T follicular helper cell (primary cell): ENCODE measurements at places on chromosomes 6 and 20.

DNA sequence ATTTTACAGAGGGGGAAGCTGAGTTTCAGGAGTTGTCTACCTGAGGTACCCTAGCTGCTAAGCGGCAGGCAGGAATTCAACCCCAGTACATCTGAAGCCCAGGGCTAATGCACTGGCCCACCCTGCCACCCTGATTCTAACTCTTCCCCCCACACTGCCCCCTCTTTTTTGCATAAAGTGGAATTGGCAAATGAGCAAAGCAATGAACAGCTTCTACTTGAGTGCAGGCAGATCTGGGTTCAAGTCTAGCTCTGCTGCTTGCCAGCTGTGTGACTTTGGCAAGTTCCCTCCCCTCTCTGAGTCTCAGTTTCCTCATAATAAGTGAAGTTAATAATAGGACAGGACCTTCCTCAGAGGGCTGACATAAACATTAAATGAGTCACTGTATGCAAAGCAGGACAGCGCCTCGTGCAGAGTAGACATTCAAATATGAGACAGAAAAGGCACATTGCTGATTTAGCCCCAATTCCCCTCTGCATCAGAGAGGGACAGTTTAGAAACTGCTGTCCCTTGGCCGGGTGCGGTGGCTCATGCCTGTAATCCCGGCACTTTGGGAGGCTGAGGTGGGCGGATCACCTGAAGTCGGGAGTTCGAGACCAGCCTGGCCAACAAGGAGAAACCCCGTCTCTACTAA lies 4.7 kb downstream of the ADA start:
- DNase-seq, result no peak

DNA sequence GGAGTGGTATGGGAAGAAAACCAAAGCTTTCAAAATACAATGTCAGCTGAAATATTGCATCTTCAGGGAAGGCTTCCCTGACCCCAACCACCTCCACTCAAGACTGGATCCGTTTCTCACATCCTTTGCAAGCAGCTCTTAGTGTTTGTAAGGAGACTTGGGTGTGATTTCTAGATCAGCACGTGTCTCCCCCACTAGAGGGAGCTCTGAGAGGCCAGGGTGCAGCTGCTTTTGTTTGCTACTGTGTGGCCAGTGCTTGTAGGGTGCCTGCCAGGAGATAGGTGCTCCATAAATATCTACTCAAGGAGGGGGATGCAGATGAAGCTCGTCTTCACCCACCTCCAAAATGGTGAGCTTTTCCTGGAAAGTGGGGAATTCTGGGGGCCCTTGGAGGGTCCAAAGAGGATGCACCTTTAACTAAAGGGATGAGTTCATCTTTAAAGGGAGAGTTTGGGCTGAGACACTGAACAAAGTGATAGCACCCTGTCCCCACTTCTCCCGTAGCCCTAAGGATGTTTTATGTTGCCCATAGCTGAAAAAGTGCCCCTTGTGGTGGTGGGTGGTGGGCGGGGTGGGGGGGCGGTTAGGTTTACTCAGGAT lies 52.6 kb upstream of the MAFB start:
- no peak for DNase-seq

GRCh38 chr20:19141998-19142397 lies 70.4 kb upstream of the SLC24A3 start:
- DNase-seq, result no peak

- no peak for DNase-seq
Observed at GRCh38 chr6:152769159-152769558, 18.6 kb downstream of the VIP start.

DNA sequence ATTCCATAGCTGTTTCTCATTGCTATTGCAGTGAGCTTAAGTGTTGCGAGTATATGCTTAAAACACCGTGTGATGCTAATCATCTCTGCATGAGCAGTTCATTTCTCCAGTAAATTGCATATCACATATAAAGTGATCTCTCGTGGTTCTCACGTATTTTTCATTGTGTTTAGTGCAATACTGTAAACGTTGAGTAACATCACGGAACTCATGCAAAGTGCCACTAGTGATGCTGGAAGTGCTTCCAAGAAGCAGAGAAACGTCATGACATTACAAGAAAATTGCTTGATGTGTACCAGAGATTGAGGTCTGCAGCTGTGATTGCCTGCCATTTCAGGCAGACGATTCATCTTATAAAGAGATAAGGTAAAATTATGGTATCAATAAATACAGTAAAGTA lies 830.4 kb downstream of the GRIK2 start:
- DNase-seq, result no peak

DNA sequence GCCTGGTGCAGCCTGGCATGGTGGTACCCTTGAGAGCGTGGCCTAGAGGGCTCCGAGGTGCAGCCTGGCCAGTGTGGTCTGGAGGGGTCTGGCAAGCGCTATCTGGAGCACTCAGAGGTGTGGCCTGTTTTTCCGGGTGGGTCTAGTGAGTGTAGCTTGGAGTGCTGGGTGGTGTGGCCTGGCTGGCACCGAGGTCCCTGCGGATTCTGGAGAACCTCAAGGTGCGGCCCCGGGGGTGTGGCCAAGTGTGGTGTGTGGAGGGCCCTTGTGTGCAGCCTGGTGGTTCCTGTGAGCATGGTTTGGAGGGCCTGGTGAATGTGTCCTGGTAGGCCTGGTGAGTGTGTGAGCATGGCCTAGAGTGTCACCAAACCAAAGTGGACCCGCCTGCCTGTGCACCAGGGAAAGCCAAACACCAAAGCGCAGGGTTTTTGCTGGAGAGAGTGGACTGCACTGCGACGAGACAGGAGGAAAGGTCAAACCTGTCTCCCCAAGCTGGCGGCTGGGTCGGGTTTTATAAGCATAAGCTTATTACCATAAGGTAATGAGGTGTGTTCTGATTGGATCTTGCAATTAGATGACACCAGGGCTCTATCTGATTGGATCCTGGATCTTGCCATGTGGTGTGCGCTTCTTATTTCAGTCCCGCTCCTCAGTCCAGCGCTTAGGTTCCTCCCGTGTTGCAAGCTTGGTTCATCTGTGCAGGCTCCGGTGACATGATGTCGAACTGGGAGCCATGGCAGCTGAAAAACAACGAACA lies 35.7 kb downstream of the IGF2R start:
- no peak for DNase-seq

- no peak for DNase-seq
Observed at GRCh38 chr20:58675146-58675584, 17.4 kb upstream of the NPEPL1 start.

DNA sequence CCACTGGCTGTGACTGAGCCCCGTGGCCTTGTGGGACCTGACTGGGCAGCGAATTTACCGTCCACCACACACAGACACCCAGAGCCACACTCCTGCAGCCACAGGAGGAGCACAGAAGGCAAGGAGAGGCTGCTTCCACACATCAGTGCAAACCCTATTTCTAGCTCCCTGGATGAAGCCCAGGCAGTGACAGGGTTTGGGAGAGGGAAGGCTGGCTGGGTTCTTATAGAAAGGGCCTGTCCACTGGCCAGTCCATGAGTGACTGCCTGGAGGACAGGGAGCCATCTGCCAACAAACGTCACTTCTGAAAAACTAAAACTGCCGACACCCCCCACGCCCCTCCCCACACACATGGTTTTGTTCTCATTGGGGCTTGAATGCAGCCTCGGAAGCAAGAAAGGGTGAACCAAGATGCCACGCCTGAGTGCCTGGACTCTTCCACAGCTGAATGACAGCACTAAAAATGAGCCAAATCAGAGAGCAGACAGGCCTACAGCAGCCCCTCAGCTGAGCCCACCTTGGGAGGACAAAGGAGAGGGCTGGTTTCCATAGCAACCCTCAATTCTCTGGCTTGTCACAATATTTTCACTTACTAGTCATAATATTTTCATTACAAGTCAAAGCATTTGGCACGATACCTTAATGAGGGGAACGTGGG lies 38.4 kb downstream of the RRBP1 start:
- DNase-seq, result no peak

DNA sequence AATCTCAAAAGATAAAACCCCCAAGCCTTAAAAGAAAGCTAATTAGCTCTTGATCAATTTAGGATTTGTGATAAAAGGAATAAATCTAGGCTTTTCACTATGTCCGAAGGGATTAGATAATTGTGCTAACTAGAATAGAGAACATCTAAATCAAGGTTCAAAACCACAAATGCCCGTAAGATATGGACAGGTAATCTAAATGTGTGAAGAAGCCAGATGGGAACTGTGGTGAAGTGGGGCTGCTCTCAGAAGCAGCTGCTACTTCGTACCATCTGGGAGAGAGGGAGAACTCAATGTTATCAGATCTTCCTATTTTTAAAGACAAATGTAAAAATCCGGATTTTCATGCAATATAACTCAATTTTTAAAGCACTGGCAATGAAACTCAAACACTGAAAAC lies 44.2 kb downstream of the NCOA6 start:
- DNase-seq, result no peak

DNA sequence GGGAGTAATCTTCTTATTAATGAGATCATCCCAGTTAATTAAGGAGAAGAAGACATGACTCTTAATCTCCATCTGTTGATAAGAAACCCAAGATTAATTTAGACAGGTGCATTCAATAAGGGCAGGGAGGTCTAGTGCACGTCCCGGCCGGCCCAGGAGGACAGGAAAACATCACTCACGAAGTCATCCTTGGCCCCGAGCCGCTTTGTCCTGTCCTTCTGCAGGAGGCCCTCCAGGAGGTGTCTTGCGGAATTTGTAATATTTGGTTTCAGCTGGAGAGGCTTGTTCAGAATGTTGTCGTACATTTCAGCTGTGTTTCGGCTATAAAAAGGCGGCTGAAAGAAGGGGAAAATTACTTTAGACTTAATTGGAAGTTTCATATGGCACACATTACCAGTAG lies 118.4 kb upstream of the SLC2A12 start:
- no peak for DNase-seq

- DNase-seq, result no peak
Observed at GRCh38 chr20:55253781-55254180, 751.5 kb downstream of the CBLN4 start.

- no peak for DNase-seq
Observed at GRCh38 chr20:50904067-50904570, 27.1 kb downstream of the ADNP start.

DNA sequence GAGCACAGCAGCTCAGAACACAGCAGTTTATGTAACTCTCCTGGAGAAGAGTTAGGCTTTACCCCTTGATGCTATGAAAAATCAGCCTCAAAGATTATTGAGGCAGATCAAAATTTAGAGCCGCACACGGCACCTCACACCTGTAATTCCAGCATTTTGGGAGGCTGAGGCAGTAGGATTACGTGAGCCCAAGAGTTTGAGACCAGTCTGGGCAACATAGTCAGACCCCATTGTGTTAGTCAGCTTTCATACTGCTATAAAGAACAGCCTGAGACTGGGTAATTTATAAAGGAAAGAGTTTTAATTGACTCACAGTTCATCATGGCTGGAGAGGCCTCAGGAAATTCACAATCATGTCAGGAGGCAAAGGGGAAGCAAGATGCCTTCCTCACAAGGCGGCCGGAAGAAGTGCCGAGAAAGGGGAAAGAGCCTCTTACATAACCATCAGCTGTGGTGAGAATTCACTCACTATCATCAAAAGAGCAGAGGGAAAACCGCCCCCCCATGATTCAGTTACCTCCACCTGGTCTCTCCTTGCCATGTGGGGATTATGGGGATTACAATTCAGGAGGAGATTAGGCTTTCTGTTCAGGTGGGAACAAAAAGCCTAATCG lies 87.7 kb downstream of the SGK1 start:
- DNase-seq, result no peak

- DNase-seq, result no peak
Observed at GRCh38 chr20:2874456-2874855, 1.2 kb downstream of the PTPRA start.

DNA sequence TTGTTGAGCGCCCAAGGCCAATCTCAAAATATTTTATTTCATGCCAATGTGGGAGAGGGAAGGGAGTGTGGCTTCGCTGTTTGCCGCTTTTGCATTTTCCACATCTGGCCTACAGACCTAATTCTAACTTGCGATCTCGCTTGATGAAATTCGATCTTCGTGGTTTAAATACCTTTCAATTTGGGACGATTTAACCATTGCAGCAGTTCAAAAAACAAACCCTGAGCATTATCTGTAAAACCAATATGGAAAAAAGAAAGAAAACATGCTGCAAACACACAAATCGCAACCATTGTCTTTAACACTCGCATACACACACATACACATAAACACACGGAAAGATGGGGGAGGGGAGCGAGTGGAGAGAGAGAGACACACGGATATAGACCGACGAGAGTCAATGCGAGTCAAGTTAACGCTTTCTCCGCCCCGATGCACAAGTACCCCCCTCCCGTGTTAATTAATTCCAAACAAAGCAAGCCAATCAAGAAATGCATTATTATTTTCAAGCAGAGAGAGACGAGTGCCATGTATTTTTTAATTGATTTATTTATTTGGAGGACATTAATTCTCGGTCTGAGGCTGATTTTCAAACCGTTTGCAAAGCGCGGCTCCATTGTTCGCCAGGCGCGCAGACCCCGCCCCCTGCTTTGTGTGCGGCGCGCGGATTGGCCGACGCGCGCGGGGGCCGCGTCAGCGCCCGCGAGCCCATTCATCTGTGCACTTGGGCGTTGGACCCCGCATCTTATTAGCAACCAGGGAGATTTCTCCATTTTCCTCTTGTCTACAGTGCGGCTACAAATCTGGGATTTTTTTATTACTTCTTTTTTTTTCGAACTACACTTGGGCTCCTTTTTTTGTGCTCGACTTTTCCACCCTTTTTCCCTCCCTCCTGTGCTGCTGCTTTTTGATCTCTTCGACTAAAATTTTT lies at the start of gene MARCKS:
Gene MARCKS, plus strand, starts transcription at position 721 of the 931 bp plus-strand sequence. CDS start 401 bp downstream, outside the sequence.
- DNase-seq, result no peak

DNA sequence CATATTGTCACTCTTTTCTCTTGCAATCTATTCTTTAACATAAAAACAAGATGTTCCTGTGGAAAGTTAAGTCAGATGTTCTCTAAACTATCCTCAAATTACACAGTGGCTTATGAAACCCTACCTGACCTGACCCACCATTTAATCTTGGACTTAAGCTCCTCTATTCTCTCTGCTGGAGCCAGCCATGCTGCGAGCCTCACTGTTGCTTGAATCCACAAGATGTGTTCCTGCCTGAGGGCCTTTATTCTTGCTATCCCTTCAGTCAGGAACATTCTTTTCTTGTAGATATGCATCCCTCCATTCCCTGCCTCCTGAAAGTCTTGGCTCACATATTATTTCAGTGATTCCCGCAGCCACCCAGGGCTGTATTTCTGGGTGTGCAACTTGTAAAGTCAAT lies 283.2 kb downstream of the EPHA7 start:
- no peak for DNase-seq

DNA sequence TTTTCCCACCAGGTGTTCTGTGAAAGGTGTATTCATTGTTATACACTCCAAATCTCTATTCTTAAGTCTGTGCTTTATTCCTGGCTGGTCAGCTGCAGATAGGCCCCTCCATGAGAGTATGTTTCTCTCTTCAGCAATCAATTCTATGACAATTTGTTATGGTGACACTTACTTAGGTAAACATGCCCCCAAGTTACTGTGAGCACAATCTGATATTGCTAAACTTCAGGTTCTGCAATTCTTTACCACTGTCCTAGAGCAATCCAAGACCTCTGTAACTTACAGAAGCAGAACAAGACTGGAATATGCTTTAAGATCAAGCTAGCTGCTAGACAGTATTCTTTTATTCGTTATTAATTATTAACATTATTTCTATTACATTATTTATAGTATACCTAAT lies 391.9 kb downstream of the FRK start:
- no peak for DNase-seq

- DNase-seq, result no peak
Observed at GRCh38 chr6:114210467-114210866, 132.4 kb downstream of the HS3ST5 start.

- DNase-seq, result no peak
Observed at GRCh38 chr20:45545754-45546453, 1.3 kb downstream of the EPPIN start.
